NCI-H2171 treated with DMSO at 0.1 percent for 48 hours (cell line): ENCODE measurements at places on chromosomes 1 and 21.

- DNase-seq = no peak
Observed at GRCh38 chr1:153771841-153772593, 3.2 kb upstream of the SLC27A3 start.

DNA sequence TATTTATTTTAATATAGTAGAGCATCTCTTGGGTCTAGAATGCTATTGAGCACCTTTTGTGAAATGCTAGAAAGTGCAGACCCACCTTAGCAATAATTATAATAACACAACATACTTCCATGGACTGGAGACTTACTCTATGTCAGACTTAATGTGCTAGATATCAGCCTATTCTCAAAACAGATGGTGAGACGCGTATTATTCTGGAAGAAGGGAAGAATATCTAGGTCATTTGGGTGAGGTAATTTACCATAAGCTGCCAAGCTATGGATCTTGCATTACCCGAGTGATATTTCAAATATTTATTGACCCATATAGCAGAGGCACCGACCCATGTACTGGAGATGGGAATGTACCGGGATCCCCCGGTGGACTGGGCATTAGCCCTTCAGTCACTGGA, 20.6 kb upstream of the IFNLR1 start:
- DNase-seq = peak; percentile 31

DNA sequence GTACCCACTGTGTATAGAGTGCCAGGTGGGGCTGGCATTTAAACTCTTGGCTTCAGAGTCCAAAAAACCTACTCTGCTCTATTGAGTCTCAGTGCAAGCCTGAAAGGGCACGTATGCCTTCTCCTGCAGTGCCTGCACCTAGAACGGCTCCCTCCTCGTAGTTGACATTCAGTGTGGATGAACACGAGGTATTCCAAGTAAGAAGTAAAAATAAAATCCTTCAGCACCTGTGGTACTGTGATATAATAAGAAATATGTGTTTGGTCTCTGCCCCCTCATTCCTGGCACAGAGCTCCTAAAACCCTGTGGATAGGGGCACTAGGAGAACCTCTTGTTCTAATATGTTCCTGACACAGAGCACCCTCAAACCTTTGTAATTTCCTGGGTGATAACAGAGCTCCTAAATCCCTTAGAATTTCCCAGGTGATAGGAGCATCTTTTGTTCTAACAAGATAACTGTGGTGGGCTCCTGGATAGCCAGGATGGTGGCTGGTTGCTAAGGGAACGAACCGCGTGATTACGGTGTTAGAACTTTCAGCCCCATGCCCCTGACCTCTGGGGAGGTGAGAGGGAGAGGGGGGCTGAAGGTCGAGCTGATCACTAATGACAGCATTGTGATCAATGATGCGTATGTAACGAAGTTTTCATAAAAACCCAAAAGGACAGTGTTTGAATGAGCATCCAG, 16.8 kb downstream of the UCK2 start:
- no peak for DNase-seq

- DNase-seq = peak; percentile 16
Observed at GRCh38 chr1:85200463-85201339, at the start of gene SYDE2. TSS of gene SYDE2 (minus strand) at chr1:85201016. CDS start at chr1:85200996, 20 bp downstream.

DNA sequence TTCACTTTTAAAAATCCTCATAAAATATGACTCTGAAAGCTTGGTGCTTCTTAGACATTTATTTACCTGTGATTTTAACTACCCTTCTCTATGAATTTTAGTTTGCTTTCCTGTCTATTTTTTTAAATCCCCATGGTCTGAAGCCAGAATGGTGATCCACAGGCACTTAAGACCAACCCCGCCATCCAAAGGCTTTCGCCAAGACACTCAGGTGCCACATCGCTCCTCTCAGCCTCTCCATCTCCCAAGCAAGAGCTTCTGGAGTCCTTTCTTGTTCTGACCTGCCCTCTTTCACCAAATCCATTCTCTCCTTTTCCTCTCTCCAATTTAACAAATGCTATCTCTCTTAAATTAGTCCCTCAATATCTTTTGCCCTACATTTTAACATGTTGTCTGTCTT, 464.6 kb downstream of the PCP4 start:
- no peak for DNase-seq

GRCh38 chr1:154324669-154325582, at the start of gene ATP8B2:
TSS of gene ATP8B2 (plus strand) at chr1:154325525. CDS start at chr1:154328142, 2,617 bp downstream.
- DNase-seq = peak; percentile 77

GRCh38 chr1:239587066-239587465, 200.7 kb downstream of the CHRM3 start:
- DNase-seq = no peak

- no peak for DNase-seq
Observed at GRCh38 chr1:51484591-51484990, 34.5 kb downstream of the EPS15 start.

DNA sequence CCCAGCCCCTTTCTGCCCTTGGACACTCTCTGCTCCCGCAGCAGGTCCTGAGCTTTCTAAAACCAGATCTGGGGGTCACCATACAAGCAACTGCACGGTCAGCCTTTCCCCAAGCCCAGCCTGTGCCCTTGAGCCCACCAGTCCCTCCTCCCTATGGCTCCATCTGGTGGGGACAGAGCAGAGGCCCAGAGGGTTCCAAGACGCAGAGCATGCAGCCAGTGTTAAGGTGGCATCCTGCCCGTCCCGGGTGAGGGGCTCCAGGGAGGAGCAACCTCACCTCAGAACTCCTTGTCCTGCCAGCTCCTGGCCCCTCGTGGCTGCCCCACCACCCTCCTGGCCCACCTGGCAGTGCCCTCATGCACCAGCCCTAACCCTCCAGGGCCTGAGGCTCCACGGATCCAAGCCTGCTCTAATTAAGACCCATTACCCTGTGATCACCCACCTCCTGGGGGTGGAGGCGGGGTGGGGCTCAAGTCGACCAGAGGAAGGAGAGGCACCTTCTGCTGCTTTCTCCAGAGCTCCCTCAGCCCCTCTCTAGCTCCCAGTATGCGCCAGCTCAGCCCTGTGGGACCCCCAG, 8.5 kb downstream of the CHD5 start:
- no peak for DNase-seq

- no peak for DNase-seq
Observed at GRCh38 chr1:118264343-118264742, 79.3 kb upstream of the SPAG17 start.

DNA sequence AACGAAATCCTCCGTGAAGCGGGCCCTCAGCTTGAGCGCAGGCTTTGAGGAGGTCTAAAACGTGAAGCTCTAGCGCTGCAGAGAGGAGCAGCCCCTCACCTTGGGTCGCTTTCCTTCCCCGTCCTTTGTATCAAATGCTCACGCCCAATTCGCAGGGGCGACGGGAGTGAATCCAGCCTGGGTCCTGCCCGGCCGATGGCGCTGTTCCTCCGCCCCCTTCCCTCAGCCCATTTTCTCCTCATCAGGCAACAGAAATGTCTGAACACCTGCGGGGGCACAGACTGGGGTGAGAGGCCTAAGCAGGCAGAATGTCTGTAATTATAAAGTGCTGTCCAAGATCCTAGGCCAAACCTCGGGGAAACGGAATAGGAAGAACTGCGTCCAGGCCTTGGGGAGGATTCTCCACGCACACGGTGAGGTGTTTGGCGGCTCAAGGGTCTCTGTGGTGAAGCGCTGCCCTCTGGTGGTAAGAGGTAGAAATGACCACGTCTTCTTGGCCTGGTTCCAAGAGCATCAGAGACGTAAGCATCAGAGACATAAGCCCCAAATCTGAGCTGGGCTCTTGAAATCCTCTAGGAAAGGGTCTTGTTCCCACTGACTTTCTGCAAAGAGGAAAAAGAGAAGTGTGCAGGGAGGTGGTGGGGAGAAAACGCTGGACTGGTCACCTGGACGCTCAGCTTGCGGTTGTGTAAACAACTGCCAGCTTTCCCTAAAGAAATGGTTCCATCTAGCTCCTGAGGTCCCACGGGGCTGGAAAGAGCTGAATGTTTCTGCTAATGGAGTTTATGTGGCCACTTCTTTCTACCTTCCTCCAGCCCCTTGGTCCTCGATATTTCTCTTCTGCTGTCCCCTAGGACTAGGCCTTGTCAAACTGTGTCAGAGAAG, 92.1 kb upstream of the CD53 start:
- DNase-seq = peak; percentile 65

- DNase-seq = no peak
Observed at GRCh38 chr1:244789731-244790130, 45.7 kb upstream of the COX20 start.

DNA sequence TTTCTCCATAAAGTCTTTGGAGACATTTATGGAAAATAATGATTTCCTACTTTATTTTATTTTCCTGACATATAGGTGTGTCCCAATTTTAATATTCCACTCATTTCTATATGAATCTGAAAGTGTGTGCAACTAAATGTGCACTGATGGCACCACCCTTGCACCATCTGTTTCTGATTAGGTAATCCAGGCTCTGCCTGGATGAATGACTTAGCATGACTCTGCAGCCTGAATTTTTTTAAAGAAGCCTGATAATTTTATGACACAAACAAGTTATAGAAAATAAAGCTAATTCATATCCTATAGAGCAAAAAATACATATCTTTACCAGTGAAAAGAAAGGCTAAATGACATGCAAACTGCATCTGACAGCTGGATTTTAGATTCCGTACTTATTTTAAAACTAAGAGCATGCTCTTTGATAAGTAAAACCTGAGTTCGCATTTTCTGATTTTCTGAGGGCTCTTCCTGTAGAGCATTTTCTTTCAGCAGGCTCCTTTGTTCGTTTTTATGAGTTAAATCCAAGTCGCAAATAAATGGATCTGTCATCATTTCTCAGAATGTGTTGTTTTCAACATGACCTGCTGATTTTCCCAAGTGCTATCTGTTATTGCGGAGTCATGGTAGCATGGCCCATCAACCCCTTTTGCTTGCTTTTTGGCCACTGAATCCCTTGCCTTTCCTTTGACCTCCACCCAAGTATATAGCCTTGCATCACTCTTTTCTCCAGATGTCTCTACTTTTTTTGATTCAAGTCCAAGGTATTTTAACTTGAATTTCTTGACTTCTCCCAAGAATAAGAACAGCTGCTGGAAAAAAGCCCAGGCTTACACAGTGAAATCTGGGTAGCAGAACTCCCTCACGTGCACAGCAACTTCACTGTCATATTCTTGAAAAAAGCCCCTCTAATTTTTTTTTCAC, 52.8 kb upstream of the LYPLAL1 start:
- DNase-seq = peak; percentile 49
